ENCODE measurements at places on chromosomes 13 and 19.
A peak's percentile ranks its signal among the peaks of the same experiment; 100 is the strongest.

DNA sequence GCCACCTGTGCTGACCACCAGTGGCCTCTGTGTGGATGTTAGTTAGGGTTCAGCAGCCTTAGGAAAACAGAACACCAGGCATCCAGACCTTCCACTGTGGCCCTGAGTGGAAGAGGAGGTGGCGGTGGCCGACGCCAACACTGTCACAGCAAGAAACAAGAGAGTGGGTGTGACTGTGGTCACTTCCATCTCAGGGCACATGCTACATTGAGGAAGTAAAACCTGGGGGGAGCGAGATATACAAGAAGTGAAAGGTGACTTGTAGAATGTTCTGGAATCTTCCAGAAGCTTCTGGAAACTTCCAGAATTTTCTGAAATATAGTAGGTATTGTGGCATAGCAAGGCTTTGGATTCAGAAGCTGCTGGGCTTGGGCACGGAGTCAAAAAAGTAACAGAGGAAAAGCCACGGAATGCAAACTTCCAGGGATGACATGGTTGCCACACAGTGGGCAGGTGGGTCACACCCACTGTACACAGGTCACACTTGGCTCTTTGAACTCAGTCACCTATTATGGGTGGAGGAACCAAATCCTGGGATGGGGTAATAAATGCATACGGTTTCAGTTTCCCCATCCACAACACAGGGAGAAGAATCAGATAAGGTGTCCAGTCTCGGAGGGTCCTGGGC is 24.3 kb downstream of the GNG7 start:
- DNase-seq, result peak; percentile 23

- DNase-seq, result no peak
Measured at GRCh38 chr13:27403203-27403678, 21.2 kb upstream of the GTF3A start.

GRCh38 chr13:42525035-42525504 is 48.9 kb upstream of the TNFSF11 start:
- DNase-seq, result no peak

GRCh38 chr13:33125821-33126570 is 109.8 kb downstream of the KL start:
- no peak for DNase-seq

DNA sequence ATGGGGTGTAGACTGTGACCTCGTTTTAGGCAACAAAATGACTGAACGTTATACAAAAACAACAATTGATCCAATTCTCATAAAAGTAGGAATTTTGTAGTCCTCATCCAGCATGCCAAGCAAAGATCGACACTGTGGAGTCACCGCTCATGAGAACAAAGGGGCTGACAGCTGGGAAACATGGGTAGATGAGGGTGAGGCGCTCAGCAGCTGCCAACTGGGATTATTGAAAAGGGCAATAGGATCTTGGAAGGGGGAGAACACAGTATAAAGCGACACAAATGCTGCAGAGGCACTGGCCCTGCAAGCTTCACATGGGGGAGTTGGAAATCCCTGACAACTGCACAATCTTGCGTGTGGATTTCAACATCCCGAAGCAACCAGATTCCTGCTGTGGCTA is 5.4 kb upstream of the ZNF765 start:
- DNase-seq, result no peak

DNA sequence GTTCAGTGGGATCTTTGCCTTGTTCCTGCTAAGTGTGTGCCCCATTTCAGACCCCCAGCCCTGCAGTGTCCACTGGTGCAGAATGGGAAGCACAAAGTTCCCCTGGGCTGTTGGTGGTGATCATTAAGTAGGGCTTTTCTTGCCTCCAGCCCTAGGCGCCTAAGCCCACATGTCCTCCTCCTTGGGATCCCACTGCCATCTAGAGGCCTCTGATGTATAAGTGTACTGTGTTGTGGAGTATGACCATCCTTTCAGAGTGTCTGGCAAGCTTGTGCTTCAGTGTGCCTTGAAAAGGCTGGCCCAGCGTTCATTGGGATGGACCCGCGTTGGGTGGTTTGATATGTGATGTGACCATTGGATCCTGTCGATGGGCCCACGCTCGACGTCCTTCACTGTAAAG is 71.2 kb downstream of the WASF3 start:
- no peak for DNase-seq

DNA sequence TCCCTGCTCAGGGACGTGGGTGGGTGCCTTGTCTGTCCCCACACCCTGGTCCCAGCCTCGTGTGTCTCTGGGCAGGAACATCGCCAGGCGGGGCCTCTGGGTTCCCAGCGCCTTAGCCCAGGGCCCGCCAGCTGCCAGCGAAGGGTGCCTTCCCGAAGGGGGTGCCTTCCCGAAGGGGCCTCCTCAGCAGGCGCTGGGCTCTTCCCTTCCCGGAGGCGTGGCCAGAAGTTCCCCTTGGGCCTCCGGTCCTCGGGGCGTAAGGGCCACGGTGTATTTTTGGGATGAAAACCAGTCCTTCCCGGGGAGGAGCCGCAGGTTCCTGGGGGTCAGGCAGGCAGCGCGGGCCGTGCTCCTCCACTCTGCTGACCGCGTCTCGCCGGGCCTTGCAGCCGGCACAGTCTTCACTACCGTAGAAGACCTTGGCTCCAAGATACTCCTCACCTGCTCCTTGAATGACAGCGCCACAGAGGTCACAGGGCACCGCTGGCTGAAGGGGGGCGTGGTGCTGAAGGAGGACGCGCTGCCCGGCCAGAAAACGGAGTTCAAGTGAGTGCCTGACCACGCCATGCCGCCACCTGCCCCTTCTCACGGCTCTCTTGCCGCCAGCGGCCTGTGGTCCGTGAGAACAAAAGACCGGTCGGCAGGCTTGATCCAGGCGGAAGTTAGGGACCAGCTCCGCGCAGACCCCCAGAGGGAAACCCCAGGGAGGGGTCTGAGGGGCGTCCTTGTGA is 6.9 kb downstream of the BSG start:
- no peak for DNase-seq

DNA sequence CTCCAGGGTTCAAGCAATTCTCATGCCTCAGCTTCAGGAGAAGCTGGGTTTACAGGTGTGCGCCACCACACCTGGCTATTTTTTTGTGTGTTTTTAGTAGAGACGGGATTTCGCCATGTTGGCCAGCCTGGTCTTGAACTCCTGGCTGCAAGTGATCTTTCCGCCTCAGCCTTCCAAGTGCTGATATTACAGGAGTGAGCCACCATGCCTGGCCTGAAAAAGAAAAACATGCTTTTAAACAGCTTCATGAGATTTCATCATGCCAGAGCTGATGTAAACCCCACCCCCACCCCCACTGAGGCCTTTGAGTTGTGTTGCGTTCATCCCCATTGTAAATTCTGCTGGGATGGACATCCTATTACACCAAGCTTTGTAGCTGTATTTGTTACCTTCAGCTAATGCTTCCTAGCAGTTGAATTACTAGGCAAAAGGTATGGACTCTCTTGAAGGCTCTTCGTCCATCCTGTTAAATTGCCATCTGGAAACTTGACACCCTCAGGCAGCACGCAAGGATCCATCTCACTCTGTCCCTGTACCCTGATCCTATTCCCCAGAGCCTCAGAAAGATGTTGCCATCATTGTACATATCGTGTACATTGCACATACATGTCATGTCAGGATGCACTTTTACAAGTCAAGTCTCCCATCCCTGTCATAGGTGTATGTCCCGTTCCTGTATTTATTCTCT is 47.3 kb downstream of the NFIX start:
- DNase-seq, result no peak

DNA sequence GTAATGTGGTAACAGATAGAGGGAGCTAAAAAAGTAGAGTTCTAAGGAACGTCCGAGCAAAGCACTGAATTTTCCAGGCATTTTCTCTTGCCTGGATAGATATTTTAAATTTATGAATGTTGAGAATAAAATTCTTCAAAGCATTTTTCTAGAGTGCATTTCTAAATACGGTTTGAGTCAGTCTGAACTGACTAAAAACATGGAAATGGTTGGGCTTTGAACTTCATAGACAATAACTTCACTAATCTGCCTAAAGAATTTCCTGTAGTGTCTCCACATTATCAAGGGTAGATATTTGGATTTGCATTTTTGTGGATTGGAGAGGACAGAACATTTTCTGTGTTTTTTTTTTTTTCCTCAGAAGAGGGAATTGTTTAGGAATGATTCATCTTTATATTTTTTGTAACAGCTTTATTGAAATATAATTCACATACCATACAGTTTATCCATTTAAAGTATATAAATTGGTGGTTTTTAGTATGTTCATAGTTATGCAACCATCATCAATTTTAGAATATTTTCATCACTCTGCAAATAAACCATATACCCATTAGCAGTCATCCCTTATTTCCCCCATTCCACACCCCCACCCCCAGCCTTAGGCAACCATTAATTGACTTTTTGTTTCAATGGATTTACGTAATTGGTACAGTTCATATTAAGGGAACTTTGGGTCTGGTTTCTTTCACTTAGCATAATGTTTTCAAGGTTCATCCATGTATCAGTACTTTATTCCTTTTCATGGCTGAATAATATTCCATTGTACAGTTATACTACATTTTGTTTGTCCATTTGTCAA is 20.7 kb downstream of the GARRE1 start:
- DNase-seq, result no peak

GRCh38 chr19:17647071-17648020 is 40.8 kb downstream of the UNC13A start:
- DNase-seq, result no peak

GRCh38 chr19:39430675-39431593 is 4.8 kb downstream of the RPS16 start:
- DNase-seq, result peak; percentile 89

GRCh38 chr19:4130744-4131438 is 7.0 kb upstream of the MAP2K2 start:
- no peak for DNase-seq

- DNase-seq, result no peak
Measured at GRCh38 chr13:77729502-77730221, 32.2 kb downstream of the SLAIN1 start.

DNA sequence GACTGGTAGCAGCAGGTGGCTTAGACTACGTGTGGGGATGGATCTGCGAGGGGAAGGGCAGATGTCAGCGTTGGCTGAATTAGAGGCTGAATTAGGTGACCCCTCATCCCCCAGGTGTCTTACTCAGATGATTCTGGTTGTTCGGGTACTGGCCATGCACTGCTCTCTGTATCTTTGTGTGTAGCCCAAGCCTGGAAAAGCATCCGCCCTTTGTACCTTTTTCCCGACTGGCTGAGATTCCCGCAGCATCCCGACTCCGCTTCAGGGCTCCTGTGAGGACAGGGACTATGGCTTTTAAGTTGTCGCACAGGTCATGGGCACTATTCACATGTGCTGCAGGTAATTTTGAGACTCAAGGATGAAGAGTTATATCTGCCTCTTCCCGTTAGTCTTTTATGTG is 7.2 kb downstream of the TFDP1 start:
- DNase-seq, result no peak

DNA sequence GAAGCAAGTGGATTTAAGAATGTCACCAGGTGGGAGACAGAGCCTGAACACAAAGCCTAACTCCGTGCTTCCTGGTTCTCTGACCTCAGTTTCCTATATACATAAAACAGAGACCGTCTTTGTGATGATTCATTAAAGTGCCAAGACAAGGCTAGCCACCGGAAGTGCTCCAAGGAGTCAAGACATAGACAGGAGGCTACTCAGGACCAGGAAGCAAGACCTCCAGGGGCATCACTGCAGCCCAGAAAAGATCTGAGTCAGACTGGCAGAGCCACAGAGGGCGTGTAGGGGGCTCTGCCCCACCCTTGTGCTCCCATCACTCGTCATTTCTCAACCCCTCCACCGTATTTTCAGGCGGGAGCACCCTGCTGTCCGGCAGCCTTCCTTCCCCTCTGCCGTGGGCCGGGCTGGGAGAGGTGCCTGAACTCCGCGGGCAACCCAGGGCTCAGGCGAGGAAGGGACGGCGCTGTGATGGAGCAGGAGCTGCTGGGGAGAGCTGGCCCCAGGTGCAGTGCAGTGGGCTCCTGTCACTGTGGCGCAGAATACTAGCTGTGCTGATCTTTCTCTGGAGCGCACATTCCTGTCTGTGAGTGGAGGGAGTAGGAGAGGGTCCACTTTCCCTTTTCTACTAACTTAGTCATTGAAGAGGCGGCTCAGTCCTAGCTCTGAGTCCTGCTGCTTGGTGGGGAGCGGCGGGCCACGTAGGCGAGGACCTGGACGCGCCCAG is 134.7 kb upstream of the GPR12 start:
- no peak for DNase-seq

Measured in KBM-7 (cell line).